Progenitor cell of endocrine pancreas (in vitro differentiated cells): ENCODE measurements at places on chromosomes 3 and 15. TPM values are rescaled to one million over a fixed set of nuclear protein-coding genes. Genes with fewer than 3 reads are reported as not detected.

Gene ZBBX
- 3.4 and 4.8 TPM in 2 replicates for total RNA-seq

Gene AGBL1
- total RNA-seq, result not detected in 2 replicates

DNA sequence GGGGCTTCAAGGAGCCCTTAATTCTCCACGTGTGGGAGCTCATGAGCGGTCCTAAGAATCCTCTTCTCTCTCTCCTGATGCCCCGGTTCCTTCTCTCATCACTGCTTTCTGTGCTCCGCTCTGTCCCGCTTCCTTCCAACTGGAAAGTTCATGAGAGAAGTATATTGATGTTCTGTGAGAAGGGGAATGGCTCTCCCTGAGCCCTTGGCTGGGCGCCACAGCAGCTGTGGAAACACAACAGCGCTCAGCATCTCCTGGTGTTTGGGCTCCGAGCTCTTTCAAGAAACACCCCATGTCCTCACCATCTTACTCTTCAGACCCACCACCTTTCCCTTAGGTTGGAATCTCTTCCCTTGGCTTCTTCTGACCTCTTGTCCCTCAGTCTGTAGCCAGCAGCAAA is 161.7 kb downstream of the VGLL4 start:
- no peak for DNase-seq
- no peaks in the 10 kb centered on the region for H3K4me1 ChIP-seq
- no peaks in the 10 kb centered on the region for H3K36me3 ChIP-seq
- H3K4me3 ChIP-seq, result no peak overlapping the region
- no peak overlapping the region for H3K27ac ChIP-seq

DNA sequence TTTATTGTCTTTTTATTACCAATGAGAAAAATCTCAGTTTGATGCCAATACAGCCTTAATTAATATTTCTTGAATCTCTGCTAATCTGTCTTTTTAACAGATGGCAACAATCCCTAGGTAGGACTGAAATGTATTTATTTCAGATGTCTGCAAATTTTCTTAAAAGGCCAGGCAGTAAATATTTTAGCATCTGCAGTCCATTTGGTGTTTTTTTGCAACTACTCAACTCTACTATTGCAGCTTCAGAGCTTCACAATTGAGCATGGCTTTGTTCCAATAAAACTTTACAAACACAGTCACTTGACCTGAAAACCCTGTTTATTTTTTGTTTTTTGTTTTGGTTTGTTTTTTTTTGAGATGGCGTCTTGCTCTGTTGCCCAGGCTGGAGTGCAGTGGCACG is 82.7 kb downstream of the RARB start:
- H3K4me3 ChIP-seq, result no peak overlapping the region
- peaks cover 19% of the 10 kb centered on the region for H3K36me3 ChIP-seq
- H3K4me1 ChIP-seq, result peaks cover 24% of the 10 kb centered on the region
- DNase-seq, result no peak

- no peak for DNase-seq
- H3K4me3 ChIP-seq, result no peak overlapping the region
- H3K27ac ChIP-seq, result no peak overlapping the region
- H3K4me1 ChIP-seq, result no peaks in the 10 kb centered on the region
- no peaks in the 10 kb centered on the region for H3K27me3 ChIP-seq
- H3K36me3 ChIP-seq, result peaks cover 1% of the 10 kb centered on the region
These were observed 7.4 kb downstream of the TTLL3 start for GRCh38 chr3:9817436-9817835.

- H3K36me3 ChIP-seq, result no peaks in the 10 kb centered on the region
- peaks cover 3% of the 10 kb centered on the region for H3K4me1 ChIP-seq
- DNase-seq, result no peak
- H3K27ac ChIP-seq, result no peak overlapping the region
- H3K27me3 ChIP-seq, result no peaks in the 10 kb centered on the region
These were observed 5.2 kb upstream of the EIF1B start for GRCh38 chr3:40304352-40304751.

DNA sequence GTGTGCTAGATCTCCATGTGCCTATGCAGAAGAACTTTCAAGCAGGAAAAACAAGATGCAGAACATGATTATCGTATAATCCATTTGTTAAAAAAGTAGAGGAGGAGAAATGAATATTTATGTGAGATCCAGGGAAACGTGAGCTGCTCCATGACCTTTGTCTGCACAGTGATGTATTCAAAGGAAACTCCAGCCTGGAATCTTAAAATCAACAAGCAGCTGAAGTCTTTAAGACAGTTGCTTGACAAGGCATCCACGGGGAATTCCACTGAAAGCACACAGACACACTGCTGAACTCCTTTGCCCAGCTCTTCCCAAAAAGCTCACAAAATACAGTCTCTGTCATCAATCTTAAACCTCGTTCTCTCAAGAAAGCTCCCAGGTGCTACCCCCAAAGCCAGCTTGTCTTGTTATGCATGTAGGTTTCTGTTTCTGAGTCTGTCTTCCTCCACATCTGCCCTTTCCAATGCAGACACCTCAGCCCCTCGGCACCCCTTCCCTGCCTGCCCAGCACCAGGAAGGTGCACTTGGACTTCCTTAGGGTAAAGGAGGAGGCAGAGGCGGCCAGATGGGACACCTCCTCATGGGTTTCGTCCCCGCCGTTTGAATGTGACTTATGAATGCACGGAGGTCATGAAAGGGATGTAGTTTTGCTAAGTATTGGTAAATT is 28.7 kb downstream of the LRRK1 start:
- H3K4me1 ChIP-seq, result no peaks in the 10 kb centered on the region
- H3K4me3 ChIP-seq, result no peak overlapping the region
- no peaks in the 10 kb centered on the region for H3K36me3 ChIP-seq
- H3K27me3 ChIP-seq, result no peaks in the 10 kb centered on the region
- H3K27ac ChIP-seq, result no peak overlapping the region

GRCh38 chr3:132445817-132446216 is 28.5 kb downstream of the DNAJC13 start:
- no peaks in the 10 kb centered on the region for H3K27me3 ChIP-seq
- H3K4me3 ChIP-seq, result no peak overlapping the region
- no peaks in the 10 kb centered on the region for H3K4me1 ChIP-seq
- H3K36me3 ChIP-seq, result peaks cover 5% of the 10 kb centered on the region
- H3K27ac ChIP-seq, result no peak overlapping the region
